ENCODE measurements at places on chromosomes 7 and 10.
A peak's percentile ranks its signal among the peaks of the same experiment; 100 is the strongest.

GRCh38 chr10:113434315-113434714 lies 118.5 kb upstream of the HABP2 start:
- DNase-seq = no peak

GRCh38 chr7:125681508-125681907 lies 751.9 kb upstream of the POT1 start:
- no peak for DNase-seq

DNA sequence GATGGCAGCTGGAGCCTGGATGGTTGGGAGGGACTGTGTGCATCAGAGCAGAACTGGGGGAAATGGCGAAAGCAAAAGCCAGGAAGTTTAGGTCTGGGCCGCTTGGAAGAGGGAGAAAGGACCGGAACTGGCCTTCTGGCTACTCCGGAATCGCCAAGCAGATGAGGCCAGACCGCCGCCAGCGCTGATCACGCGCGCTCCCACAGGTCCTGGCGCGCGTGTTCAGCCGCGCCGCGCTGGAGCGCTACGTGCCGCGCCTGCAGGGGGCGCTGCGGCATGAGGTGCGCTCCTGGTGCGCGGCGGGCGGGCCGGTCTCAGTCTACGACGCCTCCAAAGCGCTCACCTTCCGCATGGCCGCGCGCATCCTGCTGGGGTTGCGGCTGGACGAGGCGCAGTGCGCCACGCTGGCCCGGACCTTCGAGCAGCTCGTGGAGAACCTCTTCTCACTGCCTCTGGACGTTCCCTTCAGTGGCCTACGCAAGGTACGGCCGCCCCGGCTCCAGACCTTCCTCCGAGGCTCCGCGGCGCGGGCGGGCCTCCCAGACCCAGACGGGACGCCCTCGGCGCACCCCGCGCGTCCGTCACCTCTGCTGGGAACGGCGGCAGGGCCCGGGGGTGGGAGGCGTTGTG lies 2.0 kb downstream of the CYP26C1 start:
- DNase-seq = peak; percentile 61

- DNase-seq = no peak
These were observed 150.4 kb upstream of the CHRM2 start for GRCh38 chr7:136717910-136718557.

- DNase-seq = no peak
These were observed 217.6 kb downstream of the USP6NL start for GRCh38 chr10:11393858-11394257.

DNA sequence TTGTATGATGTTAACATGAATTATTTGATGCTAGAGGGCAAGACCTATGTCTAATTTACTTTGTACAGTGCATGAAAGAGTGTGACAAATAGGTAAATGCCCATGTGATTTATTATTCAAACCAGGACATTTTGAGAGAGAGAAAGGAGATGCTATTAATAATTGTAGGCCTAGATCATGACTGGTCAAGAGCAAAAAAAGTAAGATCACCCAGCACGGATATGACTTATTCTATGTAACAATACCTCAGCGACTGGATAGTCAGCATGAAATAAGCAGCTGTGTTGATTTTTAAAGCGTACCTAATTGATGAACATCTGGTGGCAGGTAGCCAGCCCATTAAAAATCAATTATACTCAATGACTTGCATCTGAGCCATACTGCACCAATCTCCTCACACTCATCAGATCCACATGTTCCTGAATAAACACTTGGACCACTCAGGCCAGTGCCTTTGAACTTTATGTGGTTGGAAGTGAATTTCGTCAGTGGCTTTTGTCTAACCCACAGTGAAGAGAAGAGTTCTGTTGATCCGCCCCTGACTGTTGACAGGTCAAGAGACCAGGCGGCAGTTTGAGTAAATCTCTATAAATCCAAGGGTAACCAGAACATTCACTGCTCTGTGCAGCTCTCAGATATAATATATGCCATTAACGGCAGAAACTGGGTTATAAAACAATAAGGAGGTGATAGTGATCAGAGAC lies 435.3 kb downstream of the MDFIC start:
- no peak for DNase-seq
